ENCODE measurements at places on chromosomes 3 and 15.

DNA sequence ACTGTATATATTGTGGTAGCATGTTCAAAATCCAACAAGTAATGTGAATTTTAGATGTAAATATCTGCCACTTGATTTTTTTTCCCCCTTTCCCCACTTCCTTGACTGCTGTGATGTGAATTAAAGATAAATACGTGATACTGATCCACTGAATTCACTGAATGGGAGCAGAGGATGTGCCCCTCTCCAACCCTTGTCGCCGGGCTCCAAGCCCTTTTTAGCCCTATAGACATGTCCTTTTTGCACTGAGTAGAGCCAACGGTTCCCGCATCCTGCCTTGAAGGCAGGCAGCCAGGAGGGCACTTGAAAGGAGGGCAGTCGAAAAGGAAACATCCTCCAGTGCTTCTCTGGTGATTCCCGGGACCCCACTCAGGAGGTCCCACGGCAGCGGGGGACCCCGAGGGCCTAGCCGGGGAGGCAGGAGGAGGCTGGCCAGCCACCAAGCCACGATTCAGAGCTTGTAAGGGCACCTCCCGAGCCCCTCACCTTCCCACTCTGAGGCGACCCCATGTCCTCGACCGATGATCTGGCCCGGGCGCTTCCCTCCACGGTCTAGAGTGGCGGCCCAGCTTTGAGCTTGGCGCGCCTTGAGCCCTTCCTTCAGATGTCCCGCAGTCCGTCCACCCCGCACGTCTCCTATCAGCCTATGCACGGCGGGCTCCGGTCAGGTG lies 901 bp upstream of the MANF start:
- DNase-seq = peak; percentile 48

- DNase-seq = peak; percentile 80
Measured at GRCh38 chr3:195106418-195106906, 164.5 kb downstream of the XXYLT1 start.

DNA sequence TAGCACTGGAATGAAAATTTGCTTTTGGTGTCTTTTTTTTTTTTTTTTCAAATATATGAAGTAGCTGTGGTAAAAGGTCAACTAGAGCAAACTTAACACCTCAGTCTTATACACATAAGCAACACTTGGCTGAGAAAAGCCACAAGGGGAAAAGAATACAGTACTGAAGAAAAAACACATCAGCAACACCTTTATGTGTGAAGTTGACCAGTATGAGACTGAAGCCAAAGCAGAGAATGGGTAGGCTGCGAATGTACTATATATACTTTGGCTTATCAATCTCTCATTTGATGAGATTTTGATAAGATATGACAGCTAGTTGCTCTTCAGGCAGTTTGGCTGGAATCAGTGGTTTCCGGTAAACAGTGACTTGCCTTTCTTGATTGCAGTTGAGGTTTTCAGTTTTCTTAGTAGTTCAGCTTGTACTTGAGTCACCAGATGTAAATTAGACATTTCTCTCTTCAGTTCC lies 22.0 kb upstream of the ZCWPW2 start:
- DNase-seq = peak; percentile 73

- DNase-seq = no peak
Measured at GRCh38 chr15:64800476-64800875, 25.0 kb downstream of the PIF1 start.

DNA sequence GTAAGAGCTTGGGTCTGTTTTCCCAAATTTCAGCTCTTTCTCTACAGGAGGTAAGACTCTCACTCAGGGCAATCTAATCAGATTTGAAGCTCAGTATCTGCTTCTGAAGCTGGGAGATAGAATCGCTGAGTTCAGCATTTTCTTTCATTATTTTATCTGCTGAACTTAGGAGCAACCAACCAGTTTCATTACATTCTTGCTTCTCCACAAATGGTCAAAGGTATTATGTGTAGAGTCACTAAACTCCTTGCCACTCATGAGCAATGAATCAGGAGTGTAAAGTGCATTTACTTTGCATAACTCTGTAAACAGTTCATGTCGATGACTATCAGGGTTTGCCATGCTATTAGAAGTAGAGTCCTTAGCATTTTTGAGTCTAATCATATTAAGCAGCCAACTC lies 249.4 kb downstream of the CHL1 start:
- DNase-seq = no peak

DNA sequence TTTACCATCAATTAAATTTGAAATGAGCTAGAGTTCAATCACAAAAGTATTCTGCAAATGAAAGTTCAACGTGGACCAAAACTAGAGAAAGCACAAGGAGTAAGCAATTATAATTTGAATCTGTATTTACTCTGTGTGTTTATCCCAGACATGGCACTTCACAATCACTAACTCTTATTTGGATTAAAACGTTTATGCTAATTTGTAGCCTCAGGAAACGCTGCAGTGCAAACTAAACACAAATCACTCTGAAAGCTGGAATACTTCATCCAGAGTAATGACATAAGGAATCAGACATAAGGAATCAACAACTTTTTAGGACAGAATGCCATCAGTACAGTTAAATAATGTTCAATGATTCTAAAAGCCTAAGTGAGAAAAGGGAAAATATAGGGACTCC lies 18.5 kb downstream of the CEP152 start:
- no peak for DNase-seq

DNA sequence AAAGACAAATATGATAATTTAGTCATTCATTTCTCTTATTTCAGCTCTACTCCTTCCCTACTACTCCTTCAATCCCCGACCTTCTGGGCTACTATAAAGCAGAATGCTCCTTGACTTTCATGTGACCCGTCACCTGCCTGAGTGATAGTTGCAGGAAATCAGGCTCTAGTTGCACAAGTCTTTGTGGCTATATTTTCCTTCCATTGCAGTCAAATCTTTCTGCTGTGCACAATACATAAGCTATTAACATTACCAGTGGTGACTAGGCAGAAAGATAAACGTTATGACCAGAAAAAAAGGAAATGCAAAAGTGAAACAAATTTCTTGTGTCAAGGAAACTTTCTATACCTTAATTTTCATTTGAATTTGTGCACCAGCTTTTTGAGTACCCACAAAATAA lies 2.3 kb downstream of the SUCNR1 start:
- peak; percentile 90 for DNase-seq

- no peak for DNase-seq
Measured at GRCh38 chr3:180116658-180117057, 79.9 kb upstream of the PEX5L start.

GRCh38 chr3:76352051-76352450 lies 566.7 kb upstream of the ZNF717 start:
- DNase-seq = no peak

DNA sequence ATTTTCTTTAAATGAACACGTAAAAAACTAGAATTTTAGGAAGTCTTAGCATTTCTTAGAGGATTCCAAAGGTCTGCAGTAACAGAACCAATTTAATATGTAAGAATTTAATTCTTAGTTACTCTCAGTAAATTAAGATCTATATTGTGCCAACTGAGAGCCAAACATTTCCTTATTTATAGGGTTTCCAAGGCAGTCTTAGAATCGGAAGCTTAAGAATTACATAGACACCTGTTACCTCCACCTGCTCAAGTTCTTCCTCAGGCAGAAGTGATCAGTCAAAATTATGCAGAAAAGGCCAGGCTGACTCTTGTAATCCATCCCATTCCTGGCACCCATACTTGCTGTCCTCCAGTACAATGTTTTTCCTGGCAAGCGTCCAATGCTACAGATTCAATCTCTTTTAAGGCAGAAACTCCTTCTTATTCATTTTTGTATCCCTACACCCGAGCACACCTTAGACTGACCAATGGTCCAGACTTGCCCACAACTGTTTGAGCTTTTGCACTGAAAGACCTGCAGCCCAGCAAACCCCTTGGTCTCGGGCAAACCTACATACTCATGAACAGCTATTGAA lies 64.3 kb downstream of the NCEH1 start:
- no peak for DNase-seq

- DNase-seq = peak; percentile 70
Measured at GRCh38 chr3:46361408-46362283, 7.7 kb downstream of the CCR2 start.

DNA sequence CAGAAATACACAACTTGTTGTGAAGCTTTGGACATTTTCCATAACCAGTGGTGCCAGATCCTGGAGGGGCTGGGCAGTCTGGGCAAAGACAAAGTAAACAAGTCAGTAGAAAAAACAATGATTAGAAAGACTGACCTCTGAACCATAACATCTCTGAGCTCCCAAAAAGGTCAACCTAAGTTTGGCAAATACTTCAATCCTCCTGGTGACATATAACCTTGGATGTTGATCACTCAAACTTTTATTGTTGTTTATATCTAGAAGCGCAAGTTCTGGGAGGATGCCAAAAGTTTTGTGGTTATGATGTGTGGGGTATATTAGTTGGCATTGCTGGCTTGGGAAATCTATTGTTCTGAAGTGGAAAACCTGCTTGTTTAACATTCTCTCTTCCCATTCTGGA lies 257.7 kb downstream of the DIPK2A start:
- peak; percentile 1 for DNase-seq

DNA sequence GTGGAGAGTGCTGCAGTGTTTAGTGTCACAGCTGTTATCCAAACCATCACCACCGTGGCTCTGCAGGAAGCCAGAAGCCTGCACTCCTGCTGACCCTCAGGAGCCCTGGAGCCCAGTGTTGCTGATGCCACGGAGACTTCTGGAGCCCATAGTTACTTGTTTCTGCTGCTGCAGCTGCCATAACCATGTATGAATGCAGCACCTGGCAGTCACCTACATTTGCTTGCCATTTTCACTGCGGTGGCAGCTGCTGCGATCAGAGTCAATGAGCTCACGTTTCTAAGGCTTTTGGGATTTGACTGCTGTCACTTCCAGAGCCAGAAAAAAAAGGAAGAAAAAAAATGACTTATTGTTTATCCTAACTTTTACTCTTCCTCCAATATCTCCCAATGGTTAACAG lies 299.2 kb upstream of the THRB start:
- DNase-seq = no peak

DNA sequence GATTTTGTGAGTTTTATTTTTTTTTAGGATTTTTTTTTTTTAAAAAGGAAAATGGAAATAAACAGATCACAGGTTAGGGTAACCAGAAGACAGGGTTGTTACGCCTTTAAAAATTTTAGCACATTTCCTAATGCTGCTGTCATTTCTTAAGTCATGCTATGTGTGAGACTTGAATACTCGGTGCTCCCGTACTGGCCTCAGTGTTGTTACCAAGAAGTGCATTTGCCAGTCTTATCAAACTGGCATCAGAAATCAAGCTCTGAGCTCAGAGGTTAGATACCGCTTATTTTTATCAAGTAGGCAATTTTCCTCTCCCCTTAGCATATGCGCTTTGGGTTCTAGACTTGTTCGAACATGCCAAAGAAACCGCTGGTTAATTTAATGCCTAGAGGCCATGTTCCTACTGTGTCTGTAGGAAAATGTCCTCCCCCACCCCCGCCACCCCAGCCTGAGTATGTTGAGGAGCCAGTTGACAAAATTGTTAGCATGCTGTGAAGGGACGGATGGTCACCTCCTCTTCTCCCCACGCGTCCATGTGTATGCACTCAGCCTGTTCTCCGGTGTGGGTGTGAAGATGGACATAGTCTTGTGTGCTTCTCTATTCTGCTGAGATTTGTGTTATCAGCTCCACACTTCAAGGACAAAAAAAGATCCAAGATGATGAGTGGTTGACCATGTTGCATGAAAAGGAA lies 88.9 kb downstream of the ITPR1 start:
- peak; percentile 67 for DNase-seq

DNA sequence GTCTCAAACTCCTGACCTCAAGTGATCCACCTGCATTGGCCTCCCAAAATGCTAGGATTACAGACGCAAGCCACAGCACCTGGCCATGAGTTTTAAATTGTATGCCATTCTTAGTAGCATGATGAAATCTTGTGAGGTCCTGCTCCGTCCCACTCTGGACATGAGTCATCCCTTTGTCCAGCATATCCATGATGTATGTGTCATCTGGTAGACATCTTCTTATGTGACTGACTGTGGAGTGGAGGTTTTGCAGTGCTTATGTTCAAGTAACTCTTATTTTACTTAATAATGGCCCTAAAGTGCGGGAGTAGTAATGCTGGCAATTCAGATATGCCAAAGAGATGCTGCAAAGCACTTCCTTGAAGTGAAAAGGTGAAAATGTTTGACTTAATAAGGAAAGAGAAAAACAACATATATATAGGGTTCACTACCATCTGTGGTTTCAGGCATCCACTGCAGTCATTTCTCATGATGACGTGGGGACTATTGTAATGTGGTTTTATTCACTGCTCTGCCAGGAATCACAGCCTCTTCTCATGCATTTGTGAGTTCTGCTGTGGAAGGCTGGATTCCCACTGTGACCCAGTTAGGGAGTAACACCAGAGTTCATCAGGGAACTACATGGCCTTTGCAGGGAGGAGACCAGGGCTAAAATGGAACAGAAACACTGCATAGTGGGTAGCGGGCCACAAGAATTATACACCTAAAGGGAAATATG lies 204.6 kb upstream of the STRIT1 start:
- DNase-seq = no peak

DNA sequence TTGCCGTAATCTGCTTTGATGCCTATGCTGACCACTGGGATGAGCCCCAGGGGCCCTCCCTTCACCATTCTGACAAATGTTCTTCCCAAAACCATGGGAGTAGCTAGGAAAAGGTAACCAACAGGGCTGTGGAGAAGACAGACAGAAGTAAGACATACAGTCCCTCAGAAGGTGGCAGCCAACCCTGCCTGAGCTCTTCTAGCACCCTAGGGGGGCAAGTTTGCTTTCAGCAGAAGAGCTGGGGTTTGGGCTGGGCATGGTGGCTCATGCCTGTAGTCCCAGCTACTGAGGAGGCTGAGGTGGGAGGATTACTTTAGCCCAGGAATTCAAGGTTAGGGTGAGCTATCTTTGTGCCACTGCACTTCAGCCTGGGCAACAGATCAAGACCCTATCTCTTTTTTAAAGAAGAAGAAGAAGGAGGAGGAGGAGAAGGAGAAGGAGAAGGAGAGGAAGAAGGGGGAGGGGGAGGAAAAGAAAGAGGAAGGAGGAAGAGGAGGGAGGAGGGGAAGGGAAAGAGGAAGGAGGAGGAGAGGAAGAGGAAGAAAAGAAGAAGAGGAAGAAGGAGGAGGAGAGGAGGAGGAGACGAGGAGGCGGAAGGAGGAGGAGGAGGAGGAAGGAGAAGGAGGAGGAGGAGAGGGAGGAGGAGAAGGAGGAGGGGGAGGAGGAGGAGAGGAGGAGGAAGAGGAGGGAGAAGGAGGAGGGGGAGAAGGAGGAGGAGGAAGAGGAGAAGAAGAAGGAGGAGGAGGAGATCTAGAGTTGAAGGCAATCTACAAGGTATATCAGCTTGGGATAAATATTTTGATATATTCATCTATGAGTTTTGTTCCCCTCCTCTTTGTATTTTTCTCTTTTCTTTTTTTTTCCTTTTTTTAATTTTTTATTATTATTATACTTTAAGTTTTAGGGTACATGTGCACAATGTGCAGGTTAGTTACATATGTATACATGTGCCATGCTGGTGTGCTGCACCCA lies 44.9 kb upstream of the ABHD2 start:
- DNase-seq = no peak

GRCh38 chr3:117910820-117911521 lies 1123.7 kb downstream of the IGSF11 start:
- DNase-seq = no peak

DNA sequence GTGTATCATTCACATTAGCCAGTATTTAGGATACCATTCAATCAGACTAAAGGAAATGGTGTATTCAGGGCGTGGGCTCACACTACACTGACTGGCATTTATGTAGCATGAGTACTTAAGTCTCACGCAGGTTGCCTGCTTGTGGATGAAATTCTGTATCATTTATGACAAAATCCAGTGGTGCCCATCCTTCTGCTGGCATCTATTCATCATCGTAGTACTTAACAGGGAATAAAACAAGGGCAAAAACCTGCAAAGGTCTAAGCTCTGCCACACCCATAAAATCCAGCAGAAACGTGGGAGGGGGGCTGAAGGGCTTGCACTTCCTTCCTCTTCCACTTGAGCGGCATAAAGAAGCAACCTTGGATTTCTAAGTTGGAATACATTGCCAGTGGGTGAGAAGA lies 2.7 kb downstream of the GAP43 start:
- DNase-seq = peak; percentile 3
